Kidney glomerular epithelial cell (primary cell): ENCODE measurements at places on chromosomes 13 and 19.

- DNase-seq, result no peak
Observed at GRCh38 chr13:113297370-113298042, 467 bp downstream of the LAMP1 start.

GRCh38 chr13:112130418-112130817 is 63.5 kb downstream of the SOX1 start:
- no peak for DNase-seq

- DNase-seq, result no peak
Observed at GRCh38 chr13:42071672-42072419, 23.4 kb downstream of the DGKH start.

- DNase-seq, result no peak
Observed at GRCh38 chr13:48501705-48502104, 31.2 kb downstream of the RCBTB2 start.

DNA sequence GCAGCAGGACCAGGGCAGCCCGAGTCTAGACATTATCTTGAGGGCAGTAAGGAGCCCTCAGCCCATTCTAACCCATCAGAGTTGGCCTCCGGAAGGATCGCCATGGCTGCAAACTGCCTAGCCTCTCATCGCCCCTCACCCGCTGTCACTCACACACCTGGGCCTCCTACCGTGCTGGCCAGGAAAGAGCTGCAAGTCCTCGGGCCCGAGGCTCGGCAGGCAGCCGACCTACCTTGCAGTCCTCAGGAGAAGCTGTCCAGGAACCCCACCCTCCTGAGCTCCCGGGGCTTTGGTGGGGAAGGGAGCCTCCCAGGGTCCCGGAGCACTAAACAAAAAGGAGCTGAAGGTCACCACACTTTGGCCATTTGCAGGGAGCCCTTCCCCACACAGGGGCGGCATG is 46.8 kb downstream of the CCNE1 start:
- no peak for DNase-seq

- no peak for DNase-seq
Observed at GRCh38 chr13:23552171-23552570, 18.0 kb upstream of the TNFRSF19 start.

- no peak for DNase-seq
Observed at GRCh38 chr13:50033725-50034124, 18.5 kb downstream of the KCNRG start.

GRCh38 chr13:32947411-32948276 is 68.6 kb upstream of the KL start:
- no peak for DNase-seq

GRCh38 chr13:27631156-27631555 is 9.5 kb downstream of the POLR1D start:
- DNase-seq, result no peak

GRCh38 chr19:48367855-48368254 is 3.7 kb downstream of the SYNGR4 start:
- no peak for DNase-seq

- DNase-seq, result no peak
Observed at GRCh38 chr19:28332886-28333285, 880.1 kb downstream of the UQCRFS1 start.

- DNase-seq, result no peak
Observed at GRCh38 chr13:79908381-79908780, 427.4 kb downstream of the NDFIP2 start.

DNA sequence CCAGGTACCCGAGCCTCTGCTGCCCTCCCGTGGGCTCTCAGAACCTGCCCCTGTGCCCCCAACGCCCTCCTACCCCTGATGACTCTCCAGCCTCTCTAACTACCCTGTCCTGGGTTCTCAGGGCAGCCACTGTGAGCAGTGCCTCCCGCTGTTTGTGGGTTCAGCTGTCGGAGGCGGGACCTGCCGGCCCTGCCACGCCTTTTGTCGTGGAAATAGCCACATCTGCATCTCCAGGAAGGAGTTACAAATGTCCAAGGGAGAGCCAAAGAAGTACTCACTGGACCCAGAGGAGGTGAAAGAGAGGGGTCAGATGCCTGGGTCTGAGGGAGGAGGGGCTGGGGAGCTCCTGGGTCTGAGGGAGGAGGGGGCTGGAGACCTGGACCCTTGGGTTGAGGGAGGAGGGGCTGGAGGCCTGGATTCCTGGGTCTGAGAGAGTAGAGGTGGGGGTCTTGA is 20.0 kb downstream of the CNFN start:
- no peak for DNase-seq

DNA sequence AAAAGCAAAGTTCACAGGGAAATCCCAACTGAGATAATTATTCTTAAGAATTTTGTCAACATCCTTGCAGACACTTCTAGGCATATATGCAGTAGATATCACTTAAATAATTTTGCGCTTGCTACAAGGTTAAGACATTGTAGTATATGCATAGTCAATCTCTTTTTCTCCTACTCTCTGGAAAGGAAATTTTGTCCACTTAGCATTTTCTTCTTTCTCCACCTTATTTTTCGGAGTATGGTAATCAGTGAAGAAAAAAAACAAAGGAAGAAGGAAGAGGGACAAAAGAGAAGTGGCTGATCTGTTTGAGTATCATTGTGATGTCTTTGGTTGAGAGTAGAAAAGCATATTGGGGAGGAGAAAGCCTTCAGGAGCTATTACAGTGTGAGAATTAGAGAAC is 104.6 kb downstream of the LACC1 start:
- DNase-seq, result no peak

DNA sequence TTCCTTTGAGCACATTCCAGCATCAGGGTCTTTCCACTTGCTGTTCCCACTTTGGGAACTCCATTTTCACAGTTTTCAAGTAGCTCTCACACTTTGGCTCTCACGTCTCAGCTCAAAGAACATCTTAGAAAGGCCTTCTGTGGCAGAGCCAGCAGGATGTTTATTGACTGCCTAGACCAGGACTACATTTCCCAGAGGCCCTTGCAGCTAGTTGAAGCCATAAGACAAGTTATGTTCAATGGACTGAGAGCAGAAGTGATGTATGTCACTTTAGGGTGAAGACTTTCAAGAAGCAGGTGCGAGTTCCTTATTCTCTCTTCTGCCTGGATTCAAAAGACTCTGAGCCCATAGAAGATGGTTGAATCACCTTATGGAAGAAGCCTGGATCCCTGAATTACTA is 4.3 kb upstream of the HAUS5 start:
- DNase-seq, result no peak

DNA sequence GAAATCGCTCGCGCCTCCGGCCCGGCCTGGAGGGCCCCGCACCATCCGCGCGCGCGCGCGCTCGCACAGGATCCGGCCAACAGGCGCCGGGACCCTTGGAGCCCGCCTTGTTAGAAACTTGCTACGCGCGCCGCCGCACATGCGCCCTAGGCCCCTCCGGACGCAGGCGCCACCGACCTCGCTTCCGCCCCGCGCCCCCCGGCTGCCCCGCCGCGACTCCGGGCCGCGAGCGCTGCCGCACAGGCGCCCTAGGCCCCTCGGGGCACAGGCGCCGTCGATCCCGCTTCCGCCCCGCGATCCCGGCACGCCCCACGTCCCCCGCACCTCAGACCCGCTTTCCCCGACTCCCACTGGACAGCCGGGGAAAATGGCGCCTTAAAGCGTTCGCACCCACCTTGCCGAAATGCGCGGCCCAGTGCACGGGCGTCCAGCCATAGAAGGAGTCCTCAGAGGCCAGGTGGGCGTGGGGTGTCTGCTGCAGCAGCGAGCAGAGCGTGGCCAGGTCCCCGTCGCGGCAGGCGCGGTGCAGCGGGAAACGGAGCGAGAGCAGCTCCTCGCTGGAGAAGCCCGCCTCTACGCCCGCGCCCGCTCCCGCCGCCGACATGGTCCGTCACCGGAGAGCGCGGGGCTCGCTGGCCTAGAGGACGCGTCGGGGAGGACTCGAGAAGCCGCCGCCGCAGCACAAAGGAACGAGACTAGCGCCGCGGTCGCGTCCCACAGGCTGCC is 375 bp downstream of the ANKRD10 start:
- peak; percentile 27 for DNase-seq

DNA sequence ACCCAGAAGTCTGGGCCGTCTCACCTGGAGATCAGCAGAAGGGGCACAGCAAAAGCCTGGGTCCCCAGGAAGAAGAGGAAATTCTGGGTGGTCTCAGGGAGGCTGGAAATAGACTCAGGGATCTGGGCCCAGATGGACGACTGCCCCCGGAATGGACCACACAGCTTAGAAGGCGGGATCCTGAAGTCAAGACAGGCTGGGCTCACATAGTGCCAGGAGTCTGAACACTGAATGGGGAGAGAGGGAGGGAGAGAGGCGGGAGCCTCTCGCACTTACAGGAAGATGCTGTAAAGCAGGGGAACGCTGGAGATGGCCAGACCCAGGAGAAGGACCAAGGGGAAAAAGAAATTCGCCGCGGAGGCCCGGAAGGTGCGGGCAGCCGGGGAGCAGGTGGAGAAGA is 1.3 kb upstream of the LENG1 start:
- DNase-seq, result no peak

GRCh38 chr19:34454685-34455084 is 26.5 kb downstream of the UBA2 start:
- no peak for DNase-seq

GRCh38 chr13:30692113-30692512 is 43.2 kb upstream of the ALOX5AP start:
- DNase-seq, result no peak

GRCh38 chr19:40510526-40511115 is 43.8 kb downstream of the SPTBN4 start:
- DNase-seq, result no peak

GRCh38 chr19:11519138-11519537 is 9.8 kb downstream of the ECSIT start:
- no peak for DNase-seq

DNA sequence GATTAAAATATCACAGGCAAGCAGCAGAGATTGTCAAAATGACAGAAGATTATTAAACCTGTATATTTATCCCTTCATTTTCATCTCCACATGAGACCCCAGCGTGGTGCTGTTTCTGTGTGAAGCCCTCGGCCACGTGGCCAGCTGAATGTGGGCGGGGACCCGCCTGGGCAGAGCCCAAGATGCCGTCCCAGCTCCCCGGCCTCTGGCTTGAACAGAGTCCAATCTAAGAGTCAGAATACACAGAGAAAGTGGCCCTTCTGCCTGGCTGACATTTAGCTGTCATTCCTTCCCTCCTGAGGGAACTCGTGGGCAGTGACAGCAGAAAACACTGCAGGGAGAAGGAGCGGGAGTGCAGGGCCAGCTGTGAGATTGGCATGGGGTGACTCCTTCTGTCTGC is 34.9 kb upstream of the UQCRFS1 start:
- DNase-seq, result no peak

- DNase-seq, result no peak
Observed at GRCh38 chr19:43504426-43505185, at the start of gene PHLDB3. Gene PHLDB3 (minus strand): TSS chr19:43504746. CDS start chr19:43504118, 628 bp downstream.

DNA sequence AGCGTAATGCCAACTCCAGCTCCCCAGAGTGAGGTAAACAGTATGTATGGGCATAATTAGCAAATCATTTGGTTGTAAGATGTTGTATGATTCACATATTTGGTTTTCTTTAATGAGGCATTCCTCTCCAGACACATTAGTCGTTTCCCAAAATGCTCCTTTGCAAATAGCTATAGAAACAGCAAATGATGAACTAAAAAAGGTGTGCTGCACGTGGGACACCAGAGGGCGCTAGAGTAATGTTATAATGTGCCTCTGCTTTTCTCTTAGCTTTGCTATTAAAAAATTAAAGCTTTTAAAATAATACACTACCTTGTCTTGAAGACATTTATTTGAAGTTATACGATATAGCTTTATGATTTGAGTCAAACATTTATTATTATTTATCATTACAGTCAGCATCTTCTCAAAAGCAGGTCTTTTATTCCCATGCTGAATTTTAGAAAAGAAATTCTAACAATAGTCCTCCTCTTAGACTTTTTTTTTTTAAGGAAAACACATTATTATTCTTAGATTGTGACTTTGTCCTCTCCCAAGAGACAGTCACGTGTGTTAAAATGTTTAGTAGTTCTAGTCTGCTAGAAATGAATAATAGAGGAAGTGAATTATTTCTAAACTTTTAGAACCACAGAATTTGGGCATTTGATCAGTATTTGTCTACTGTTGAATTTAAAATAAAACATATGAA is 121.6 kb upstream of the FRY start:
- DNase-seq, result peak; percentile 53

GRCh38 chr13:79943346-79944023 is 397.4 kb downstream of the SPRY2 start:
- no peak for DNase-seq

GRCh38 chr13:34452831-34453230 is 489.2 kb upstream of the NBEA start:
- DNase-seq, result no peak

DNA sequence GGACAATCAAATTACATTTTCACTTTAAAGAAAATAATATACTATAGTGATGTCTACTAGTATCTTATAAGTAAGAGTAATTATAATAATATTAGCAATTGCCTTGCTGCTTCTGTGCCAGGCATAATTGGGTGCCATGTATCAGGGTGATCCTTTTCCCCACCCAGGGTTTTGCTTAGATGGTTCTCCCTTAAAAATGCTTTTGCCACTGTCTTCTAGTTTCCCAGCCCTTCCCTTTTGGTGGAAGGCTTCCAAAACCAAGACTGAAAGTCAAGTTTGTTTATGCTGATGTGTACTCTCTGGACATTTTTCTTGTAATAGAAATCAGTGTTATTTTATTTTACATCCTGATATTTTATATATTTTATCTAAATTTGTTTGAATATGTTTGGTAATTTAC is 77.8 kb downstream of the ITGBL1 start:
- DNase-seq, result no peak

DNA sequence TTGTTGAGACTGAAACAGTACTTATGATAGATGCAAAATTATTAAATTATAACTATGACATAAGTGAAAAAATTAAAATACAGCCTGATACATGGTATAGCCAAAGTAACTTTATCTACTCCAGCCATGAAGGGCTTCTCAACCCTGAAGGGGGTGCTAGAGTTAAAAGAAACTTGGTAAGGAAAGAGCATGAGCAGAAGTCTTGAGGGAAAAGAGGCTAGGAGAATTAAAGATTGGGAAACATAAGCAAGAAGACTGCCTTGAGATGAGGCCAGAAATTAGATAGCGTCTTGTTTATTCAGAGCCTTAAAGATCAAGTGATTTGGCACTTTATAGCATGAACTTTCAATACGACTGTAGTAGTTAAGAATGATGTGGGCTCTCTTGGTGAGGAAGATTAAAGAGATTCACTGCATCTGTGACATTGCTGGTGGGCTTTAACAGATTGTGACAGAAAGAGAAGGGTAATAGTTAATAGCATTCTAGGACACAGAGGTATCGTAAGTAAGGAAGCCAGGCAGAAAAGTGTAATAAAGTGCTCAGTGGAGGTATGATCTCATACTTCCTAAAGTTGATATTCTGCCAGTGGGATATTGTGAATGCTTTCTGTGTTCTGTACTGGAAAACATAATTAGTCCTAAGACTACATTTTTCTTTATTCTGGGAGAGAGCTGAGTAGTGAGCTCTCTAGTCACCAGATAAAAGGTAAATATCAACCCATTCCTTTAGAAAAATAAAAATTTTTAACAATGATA is 385.4 kb upstream of the PRR20A start:
- DNase-seq, result no peak

DNA sequence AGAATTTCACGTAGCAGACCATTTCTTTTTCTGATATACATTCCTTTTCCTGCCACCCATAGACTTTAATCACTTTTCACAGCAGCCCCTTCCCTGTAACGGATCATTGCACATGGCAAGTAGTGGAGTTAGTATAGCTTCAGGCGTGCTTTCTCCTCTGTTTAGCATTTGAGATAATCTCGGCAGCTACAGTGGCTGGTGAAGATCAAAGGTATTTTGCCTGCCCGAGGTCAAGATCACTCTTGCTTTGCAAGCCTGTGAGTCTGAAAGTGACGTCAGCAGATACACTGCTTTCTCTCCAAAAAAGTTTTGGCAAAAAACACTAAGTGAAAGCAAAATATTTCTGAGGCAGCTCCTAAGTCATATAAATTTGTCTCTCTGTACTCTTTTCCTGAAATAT is 260.0 kb downstream of the NDFIP2 start:
- DNase-seq, result peak; percentile 75
